ENCODE measurements at places on chromosomes 2 and 18.
A peak's percentile ranks its signal among the peaks of the same experiment; 100 is the strongest.

DNA sequence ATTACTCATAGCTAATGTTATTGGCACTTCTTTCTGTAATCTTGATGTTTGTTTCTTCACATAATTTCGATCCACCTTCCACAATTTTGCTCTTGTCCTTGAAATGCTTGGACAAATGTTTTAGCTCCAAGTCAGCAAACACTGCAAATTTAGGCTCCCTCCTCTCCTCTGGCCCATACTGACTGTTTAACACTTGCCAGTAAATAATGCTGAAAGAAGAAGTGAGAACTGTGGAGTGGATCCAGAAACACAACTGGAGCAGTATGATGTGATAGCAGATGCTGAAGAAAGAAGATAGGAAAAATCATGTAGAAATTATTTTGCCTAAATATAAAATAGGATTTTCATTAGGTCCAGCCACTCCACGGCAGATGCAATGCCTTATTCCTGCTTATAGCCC is 415.0 kb upstream of the GYPC start:
- DNase-seq, result no peak

DNA sequence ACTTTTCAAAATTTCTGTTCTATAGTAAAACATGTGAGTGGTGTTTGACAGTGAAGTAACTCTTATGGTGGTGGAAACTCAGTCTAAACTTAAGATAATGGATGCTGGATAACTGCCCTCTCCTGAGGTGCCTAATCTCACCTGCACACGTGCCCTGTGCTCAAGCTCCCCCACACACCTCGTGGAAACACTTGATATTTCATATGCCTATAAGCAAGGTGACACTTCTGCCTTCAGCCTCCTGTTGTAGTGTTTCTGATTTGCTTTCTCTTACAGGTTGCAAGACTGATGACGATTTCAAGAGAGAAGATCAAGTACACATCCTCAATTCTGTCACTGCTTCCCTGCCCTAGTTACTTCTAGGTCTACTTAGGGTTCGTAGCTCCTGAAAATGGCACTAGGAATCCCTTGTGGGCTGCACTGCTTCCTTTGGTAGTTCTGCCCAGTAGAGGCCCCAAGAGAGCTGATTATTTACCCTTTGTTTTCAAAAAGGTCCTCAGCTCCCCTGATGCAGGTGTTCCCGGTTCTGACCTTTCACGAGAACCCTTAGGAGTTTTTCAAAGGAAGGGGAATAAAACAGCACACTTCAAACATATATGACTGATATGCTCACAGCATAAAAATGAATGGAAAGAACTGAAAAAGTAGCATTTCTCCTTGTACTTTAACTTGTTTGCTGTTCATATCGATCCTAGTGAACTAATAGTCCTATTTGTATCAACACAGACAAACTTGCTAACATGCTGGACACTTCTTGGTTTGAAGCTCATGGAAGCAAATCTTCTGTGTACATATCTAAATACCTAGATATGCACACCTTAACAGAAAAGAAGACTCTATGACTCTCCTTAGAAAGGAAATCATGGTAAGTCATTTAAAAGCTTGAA is 6.7 kb downstream of the CAVIN2 start:
- no peak for DNase-seq

DNA sequence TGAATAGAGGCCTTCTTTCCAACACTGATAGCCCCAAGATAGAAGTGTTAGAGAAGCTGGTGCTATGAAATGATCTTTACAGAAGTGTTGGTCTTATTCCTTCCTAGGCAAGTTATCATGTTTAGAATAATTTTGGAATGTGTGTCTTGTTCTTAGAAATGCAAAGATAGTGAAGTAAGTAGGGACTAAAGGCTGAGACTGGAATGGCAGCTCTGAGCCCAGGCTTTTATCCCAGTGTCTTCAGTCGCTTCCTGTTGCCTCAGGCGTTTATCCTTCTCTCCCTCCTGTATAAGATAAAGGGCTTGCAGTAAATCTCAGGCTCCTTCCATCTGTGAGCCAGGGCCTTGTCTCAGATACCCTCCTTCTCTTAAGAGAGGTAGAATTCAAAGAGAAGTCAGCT is 218.1 kb downstream of the TPGS2 start:
- no peak for DNase-seq

- no peak for DNase-seq
Measured at GRCh38 chr18:73452866-73453265, 585.1 kb upstream of the NETO1 start.

GRCh38 chr2:151306621-151307020 is 17.2 kb upstream of the NMI start:
- DNase-seq, result no peak

DNA sequence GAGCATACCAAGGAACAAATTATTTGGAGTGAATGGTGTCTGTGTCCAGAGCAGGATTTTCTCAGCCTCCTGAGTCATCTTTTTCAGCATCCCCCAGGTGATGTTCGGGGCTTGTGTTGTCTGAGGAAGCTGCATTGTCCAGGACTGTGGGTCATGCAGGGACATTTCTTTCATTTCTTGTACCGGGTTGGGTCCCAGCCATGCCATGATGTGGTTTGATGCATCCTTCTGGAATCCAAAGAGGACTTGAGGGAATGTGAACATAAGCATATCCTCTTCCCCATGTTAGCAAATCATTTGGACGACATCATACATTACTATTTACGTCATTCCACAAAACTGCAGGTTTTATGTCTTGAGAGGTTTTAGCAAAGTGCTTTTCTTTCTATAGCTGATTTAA is 797.8 kb downstream of the CCDC85A start:
- DNase-seq, result no peak

GRCh38 chr2:120239488-120240287 is 13.0 kb upstream of the RALB start:
- DNase-seq, result no peak

GRCh38 chr2:176680916-176681516 is 411.8 kb downstream of the MTX2 start:
- no peak for DNase-seq

DNA sequence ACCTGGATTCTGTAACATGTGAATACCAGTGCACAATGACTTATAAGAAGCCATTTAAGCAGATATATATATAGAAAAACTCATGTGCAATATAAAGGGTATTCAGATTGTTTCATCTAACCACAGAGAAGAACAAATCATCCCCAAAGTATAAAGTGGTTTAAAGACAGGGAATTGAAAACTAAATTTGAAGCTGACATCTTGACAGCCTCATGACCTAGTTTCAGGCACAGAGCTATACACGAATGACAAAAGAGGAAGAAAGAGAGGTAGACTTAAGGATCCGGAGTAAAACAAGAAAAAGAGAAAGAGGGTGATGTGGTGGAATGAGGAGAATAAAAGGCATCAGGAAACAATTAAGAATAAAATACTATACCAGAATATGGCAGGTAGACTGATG is 194.5 kb downstream of the EPHA4 start:
- no peak for DNase-seq

- DNase-seq, result no peak
Measured at GRCh38 chr2:120955427-120955826, 219.8 kb downstream of the GLI2 start.

DNA sequence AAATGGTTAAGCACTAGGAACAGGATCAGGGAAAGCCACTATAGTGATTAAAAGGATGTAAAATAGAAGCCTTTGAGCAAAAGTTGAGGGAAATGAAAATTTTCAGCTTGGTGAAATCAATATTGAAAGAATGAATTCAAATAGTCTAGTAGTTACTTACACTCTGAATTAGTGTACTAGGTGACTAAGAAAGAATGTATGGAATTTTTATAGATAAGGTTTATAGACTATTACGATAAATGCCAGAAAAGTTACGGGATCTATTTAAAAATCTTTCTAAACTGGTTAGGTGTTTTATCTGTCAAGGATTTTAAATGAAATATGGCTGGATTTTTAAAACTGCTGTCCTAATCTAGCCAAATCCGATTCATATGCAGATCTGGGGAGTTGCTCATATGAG is 208.6 kb downstream of the MYO3B start:
- no peak for DNase-seq

DNA sequence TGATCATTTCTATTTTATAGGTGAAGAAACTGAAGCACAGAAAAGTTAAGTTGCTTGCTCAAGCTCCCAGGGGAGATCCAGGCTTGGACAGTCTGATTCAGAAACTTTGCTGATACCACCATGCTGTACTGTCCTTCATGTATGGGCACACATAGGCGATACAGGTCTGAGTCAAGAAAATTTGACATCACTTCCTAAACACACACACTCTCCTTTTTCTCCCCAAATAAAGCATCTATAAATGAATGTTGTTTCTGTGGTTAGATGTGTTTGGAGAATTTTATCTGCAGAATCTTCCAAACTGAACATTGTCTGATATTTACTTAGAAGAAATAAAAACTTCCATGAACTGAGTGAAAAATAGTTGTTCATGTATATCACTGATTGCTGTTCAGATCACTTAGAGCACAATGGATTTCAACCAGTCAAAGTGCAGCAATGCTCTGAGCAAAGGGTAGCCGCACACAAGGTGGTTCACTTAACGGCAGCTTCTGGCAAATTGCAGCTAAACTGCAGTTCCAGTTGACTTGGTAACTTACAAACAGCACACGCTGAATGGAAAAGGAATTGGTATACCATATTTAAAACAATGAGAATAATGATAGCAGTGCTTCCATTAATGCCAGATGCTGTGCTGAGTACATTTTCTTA is 10.0 kb upstream of the AGFG1 start:
- no peak for DNase-seq

GRCh38 chr2:56676966-56677365 is 493.2 kb downstream of the CCDC85A start:
- DNase-seq, result no peak

GRCh38 chr2:107595749-107596148 is 230.9 kb upstream of the RGPD4 start:
- no peak for DNase-seq

- no peak for DNase-seq
Measured at GRCh38 chr18:42229211-42230210, 274.5 kb downstream of the PIK3C3 start.

DNA sequence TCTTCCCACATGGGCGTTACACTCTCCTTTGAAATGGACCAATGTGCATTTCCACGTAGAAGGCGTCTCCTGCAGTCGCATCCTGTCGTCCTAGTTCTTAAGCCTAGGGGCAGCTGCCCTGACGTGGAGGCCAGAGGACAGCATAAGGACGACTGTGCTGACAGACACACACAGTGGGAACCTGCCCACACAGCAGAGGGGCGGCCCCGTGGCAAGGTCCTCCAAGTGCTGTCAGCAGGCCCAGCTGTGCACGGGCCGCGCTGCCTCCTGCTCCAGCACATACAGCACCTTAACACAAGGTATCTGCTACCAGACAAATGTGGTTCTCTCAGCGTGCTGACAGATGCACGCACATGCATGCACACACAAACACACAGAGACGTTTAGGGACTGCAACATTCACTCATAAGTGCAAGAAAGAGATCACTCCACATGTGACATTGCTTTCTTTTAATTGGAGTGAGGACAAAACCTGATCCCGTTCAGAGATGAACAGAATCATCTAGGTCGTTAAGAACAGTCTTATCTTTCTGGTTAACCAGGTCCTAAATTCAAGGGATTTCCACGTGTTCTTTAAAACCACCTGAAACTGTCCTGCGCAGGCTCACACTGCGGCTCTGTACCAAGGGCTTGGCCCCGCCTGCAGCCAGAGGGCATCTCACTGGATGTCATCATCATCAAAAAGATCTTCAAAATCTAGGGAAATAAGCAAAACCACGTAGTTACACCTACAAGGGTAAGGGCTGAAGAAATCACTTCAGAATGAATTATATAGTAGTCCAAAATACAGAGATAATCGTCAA is 5.5 kb downstream of the COPS9 start:
- no peak for DNase-seq

- no peak for DNase-seq
Measured at GRCh38 chr2:226352941-226353560, 446.6 kb downstream of the IRS1 start.

DNA sequence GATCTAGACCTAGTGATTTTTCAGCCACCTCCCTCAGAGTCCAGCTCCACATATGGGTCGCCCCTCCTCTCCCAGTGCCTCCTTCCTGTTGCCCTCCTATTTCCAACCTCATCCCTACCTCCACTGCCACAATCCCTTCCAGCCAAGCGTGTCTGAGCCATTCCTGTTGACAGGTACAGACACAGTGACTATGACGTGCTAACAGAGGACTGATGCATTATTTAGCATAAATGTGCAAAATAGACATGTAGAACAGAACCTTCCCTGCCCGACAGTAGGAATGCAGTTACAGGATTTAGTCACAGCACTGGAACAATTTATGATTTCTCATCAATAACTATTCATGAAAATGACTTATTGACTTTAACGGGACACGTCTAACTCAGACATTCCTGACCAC is 84.4 kb upstream of the PPP1CB start:
- no peak for DNase-seq

DNA sequence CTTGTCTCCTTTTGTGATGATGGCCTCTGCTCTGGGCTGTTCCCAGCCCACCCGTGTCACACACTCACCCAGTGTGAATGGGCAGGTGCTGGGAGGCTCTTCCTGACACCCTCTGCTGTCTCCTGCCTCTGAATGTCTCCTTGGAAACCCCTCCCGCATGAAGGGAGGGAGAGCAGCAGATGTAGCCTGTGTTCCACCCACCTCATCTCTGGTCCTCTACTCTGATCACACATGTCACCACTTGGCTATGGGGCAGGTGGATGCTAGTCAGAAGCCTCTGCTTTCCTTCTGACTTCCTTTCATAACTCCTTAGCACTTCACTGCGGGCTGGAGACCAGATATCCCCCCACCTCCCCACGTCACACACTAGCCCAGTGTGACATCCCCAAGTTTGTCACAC is 23.9 kb downstream of the EFR3B start:
- DNase-seq, result no peak

DNA sequence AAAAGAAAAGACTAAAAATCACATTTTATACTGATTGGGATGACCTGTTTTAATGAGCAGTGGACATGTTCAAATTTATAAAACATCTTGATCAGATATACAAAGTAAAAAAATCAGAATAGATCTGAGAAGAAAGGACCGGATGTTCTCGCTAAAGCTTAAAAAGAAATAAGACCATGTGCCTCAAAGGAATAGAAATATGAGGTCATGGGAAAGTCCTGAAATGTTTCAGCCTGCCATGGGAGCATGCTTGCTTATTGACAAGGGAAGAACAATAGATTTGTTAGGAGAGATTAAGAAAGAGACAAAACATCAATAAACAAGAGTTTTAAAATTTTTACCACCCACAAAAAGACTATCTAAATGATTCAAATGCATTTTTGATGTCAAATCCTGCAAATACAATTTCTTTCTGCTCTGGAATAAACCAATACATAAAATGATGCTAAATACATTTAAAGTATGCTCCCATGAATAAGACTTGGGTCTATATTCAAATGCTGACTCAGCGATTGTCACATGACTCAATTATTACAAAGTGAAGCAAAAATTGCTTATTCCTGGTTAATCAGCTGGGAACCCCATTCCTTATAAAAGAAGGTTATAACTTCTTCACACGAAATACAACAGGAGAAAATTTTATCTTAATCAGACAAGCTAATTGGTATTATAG is 633.9 kb upstream of the PKDCC start:
- DNase-seq, result no peak

GRCh38 chr2:207952564-207953345 is 72.6 kb downstream of the PLEKHM3 start:
- DNase-seq, result no peak

GRCh38 chr2:30268296-30268871 is 37.0 kb downstream of the LBH start:
- no peak for DNase-seq

- no peak for DNase-seq
Measured at GRCh38 chr18:55440988-55441387, 147.0 kb downstream of the TCF4 start.

GRCh38 chr2:29314816-29315571 is 199.8 kb downstream of the CLIP4 start:
- peak; percentile 11 for DNase-seq

GRCh38 chr18:37408676-37409265 is 156.8 kb downstream of the CELF4 start:
- no peak for DNase-seq

GRCh38 chr2:25251071-25251421 is 82.7 kb upstream of the POMC start:
- peak; percentile 12 for DNase-seq

All from effector CD8-positive, alpha-beta T cell (primary cell).